Activated CD4-positive, alpha-beta T cell treated with anti-CD3 and anti-CD28 coated beads, Interleukin-2, amount 50 U/mL, for 24 hours (primary cell): ENCODE measurements at places on chromosomes 16 and 17.
A peak's percentile ranks its signal among the peaks of the same experiment; 100 is the strongest.

- no peak for DNase-seq
Observed at GRCh38 chr17:8801135-8801840, 2.1 kb upstream of the MFSD6L start.

DNA sequence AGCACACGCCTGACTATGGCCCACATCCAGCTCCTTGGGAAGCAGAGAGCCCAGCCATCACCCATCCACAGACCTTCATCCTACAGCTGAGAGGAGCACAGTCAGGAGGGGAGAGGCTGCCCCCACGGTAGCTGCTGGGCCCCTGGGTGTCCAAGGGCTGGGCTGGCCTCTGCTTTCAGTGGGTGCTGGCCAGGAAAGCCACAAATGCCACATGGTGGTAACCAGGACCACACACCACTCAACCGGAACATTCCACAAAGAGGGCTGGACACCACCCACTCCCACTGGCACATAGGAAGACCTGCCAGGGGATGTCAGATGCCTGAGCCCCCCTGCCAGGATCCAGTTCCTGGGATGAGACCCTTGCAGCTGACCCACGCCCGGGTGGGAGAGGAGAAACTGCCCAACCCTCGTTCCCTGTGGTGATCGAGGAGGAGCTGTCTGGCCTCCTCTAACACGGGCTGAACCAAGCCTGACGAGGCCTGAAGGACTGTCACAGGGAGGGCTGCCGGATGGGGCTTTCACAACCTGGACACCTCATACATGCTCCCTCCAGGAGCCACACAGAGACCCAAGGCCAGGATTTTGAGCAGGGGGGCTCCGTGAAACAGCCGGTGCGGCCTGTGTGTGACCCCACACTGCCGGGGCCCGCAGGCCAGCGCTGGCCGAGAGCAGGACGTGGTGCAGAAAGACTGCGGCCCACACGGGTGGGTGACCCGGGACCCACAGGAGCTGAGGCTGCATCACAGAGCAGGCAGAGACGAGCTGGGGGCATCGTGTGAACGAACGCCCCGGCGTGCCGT is 30.7 kb downstream of the PIEZO1 start:
- DNase-seq, result no peak

- no peak for DNase-seq
Observed at GRCh38 chr17:80827646-80828643, 163.7 kb upstream of the CHMP6 start.

DNA sequence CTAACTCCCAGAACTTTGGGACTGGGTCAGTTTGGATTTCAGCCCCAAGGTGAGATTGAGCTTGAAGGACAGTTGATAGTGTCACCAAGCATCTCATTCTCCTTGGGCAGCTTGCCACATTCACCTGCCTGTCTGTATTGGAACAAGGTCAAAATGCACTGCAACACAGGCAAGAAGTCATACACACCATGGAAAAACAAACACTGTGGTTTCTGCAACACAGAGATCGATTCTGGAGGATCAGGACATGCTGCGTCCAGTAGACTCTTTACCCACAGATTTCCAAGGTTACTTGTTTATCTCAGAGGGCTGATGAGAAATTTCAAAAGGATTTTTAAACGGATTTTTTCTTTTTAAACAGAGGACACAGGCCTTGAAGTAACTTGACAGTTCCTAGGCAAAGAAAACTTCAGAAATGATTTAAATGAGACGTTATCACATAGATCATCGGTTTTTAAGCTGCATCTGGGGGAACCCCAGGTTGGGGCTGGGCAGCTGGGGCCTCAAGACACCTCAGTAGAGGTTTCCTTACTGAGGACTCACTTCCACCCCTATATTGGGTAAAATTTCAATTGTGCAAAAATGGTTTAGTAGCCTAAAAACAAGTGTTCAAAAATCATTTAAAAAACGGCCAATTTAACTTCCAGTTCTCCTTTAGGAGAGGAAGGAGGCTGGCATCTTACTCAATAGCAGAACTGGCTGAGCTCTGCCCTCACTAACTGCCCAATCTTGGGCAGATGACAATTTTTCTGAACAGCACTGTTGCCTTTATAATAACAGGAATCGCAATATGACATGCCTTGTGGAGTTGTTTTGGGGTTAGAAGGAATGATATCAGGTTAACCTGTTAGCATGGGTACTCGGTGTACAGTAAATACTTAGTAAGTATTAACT is 299.3 kb downstream of the XYLT1 start:
- no peak for DNase-seq

DNA sequence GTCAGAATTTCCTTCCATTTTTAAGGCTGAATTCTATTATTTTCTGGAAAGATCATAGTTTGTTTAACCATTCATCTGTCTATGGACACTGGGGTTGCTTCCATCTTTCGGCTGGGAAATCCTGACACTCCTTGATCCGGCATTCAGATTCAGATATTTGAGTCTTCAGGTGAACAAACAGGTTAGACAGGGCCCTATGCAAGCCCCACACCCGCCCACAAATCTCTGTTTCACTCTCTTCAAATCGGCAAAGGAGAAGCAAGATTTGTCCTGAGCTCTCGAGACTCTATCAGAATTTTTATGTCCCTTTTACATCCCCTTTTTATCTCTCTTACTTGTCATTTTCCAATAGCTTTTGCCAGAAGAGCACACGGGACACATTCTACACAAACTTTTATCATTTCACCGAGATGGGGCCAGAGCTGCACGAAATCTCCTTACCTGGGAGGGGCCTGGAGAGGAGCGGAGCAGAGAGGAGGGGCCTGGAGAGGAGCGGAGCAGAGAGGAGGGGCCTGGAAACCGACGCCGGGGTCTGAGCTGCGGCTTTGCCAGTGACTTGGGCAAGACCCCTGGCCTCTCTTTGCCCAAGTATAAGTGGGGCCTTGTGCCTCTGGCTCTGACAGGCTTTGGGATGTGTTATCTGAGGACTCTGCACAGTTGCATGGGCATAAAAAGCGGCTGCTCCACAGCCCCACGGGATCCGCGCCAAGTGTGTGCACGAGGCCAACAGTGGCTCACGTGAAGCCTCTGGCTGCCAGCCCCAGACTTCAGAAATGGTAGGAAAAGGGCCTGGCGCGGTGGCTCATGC is 54.3 kb upstream of the RBFOX3 start:
- DNase-seq, result no peak

- no peak for DNase-seq
Observed at GRCh38 chr16:84446596-84447392, 57.7 kb downstream of the MEAK7 start.

- no peak for DNase-seq
Observed at GRCh38 chr17:66416207-66416940, 114.0 kb downstream of the PRKCA start.

DNA sequence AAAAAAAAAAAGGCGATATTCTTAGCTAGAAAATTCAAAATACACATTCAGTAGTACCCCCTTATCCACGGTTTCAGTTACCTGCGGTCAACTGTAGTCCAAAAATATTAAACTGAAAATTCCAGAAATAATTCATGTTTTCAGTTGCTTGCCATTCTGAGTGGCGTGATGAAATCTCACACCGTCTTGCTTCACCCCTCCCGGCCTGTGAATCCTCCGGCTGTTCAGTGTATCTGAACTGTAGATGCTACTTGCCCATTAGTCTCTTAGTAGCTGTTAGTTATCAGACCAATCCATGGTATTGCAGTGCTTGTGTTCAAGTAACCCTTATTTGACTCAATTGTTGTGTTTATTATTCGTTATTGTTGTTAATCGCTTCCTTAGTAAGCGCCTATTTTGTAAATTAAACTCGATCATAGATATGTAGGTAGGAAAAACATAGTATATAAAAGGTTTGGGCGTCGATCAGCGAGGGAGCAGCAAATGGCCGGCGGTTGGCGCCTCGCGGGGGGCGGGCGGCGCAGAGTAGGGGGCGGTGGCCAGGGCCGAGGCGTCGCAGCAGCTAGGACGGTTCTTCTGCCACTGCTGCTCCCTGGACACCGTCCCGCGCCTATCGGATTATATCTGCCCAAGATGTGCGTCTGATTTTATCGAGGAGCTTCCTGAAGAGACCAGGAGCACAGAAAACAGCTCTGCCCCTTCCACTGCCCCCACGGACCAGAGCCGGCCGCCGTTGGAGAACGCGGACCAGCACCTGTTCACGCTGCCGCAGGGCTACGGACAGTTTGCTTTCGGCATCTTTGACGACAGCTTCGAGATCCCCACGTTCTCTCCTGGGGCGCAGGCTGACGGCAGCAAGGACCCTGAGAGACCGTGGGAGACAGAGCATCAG is 39.8 kb upstream of the AKAP1 start:
- DNase-seq, result no peak

DNA sequence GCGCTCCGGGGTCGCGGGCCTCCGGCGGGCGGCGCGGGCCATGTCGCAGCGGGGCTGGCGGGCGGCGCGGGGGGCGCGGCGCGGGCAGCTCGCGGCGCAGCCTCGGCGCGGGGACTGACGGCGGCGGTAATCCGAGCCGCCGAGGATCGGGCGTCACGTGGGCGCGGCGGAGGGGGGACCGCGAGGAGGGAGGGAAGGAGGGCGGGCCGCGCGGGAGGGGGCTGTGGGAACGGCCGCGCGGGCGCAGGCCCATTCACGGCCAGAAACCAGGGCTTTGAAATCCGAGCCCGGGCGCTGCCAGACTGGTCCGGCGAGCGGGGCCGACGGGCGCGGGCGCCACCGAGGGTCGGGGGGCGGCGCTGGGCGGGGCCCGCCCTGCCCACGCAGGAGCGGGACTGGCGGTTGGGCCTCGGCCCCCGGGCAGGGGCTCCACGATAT is at the start of gene MTSS2:
Gene MTSS2, minus strand, starts transcription at position 116 of the 438 bp plus-strand sequence. CDS start 262 bp downstream, outside the sequence.
- no peak for DNase-seq

DNA sequence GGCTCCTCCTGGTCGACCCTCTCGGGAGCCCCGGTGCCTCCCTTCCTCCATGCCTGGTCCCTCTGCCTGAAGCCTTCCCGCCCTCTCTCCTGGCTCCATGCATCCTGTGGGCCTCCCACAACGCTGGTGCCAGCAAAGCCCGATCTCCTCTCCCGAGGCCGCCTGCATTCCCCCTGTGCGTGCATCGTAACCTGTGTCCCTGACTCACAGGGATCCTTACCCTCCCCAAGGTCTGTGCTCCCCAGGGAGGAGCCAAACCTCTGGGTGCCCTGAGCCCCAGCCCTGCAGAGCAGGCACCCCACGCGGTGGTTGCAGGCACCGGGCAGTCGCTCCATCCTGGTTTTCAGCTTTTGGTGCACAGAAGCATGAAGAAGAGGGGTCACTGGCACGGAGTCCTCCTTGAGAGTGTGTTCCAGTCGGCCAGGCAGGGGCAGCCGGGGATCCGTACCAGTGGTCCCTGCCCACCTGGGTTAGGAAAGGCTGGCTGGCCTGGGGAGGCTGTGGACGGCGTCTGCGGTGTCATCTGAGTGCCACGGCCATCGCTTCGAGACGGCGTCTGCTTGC is 1.8 kb upstream of the ENPP7 start:
- no peak for DNase-seq

- no peak for DNase-seq
Observed at GRCh38 chr17:78241277-78242023, 10.0 kb downstream of the TMEM235 start.

GRCh38 chr16:49620158-49620868 is 235.6 kb downstream of the ZNF423 start:
- DNase-seq, result no peak

DNA sequence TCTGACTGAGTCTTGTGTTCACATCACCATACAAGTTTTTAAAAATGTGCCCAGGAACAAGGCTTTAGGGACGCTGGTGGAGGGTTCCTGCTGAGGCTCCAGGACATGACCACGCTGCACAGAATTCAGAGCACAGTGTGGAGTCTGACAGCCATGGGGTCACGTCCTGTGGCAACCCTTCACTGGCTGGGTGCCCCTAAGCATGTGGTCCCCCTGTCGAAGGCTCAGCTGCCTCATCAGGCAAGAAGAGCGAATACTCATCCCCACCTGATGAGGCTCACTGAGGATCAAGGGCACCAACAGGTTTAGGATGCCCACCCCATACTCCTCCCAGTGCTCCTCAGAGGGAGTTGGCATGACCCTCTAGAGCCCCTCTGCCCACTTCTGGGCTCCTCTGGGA is 5.9 kb downstream of the PNMT start:
- DNase-seq, result no peak

DNA sequence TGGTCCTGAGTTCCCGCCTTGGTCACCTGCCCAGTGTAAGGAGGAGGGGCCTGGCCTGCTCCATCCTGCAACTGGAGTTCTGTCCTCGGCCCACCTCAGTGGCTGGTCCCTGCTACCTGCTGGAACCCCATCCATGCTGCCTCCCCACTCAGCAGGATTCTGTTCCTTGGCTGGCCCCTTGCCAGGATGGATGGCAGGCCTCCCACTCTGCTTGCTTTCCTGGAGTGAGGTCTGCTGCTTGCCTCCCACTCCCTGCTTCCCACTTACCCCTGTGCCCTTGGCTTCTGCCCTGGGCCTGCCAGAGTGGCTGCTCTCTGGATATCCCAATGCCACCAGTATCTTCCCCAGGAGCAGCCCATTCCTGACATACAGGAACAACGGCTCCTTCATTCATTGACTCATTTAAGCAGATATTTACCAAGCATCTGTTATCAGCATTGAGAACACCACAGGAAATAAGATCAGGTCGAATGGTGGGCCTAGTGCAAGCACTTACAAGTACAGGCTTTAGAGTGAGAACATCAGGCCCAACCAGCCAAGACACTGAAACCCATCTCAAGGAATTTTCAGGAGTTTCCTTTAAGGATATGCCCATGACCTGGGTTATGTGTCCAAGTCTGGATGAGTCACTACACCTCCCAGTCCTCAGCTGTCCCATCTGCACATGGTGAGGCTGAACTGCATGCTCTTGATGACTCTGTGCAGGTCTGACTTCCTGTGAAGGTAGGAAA is 17.0 kb upstream of the RPRML start:
- no peak for DNase-seq

DNA sequence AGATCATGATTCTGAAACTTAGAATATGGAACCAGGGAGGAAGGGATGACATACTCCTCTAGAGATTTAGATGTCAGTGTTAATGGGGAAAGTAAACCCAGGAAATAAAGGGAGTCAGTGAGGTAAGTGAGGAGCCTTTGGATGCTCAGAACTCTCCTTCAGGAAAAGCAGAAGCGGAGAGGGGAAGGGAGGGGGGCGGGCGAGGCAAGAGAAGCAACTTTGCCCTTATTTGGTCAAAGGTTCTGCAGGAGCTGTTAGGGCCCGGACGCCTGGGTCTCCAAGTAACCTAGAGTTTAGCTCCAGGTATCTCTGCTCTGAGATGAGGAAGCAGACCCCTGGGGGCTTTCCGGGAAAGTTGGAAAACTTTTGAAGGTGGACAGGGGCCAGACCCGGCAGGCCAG is 1.3 kb downstream of the PFN1 start:
- DNase-seq, result peak; percentile 15
